Effector CD4-positive, alpha-beta T cell (primary cell): ENCODE measurements at places on chromosomes 5 and 9.

DNA sequence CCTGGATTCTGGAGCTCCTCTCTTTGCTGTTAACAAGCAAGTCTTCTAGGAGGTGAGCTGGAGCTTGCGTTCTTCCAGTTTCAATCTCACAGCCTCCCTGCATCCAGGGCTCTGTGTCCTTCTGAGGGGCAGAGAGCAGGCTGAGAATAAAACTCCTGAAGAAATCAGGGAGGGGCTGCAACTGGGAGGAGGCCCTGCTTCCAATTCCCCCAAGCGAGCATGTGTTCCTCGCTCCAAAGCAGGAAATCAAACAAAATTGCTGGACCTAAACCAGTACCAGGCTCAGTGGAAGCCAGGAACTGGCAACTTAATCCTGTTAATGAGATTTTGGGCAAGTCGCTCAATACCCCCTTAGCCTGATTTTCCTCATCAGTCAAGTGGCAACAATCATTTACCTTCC lies 181.8 kb downstream of the ASTN2 start:
- no peak for DNase-seq

DNA sequence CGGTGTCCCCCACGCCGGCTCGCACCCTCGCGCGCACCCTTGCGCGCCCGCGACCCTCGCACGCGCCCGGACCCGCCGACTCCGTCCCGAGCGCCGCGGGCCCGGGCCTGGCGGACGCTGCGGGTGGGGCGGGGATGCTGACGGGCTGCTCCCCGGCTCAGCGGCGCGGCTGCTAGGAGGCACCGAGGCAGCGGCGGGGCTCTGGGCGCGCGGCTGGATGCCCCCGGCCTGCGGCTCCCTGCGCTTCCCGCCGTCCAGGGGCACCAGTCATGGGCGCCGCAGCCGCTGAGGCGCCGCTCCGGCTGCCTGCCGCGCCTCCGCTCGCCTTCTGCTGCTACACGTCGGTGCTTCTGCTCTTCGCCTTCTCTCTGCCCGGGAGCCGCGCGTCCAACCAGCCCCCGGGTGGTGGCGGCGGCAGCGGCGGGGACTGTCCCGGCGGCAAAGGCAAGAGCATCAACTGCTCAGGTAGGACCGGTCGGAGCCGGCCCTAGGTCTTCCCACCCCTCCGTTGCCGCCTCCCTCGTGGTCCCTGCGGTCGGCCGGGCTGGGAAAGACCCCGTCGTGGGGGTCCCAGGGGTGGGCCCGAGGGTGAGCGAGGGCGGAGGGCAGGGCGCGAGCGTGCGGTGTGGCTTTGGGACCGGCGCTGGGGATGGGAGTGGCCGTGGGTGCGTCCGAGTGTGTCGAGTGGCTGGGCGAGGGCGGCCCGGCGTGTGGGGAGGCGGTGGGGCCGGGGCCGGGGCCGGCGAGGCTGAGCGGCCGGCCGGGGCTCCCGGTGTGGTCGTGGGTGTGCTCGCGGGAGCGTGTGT lies 530 bp downstream of the TMEFF1 start:
- no peak for DNase-seq

DNA sequence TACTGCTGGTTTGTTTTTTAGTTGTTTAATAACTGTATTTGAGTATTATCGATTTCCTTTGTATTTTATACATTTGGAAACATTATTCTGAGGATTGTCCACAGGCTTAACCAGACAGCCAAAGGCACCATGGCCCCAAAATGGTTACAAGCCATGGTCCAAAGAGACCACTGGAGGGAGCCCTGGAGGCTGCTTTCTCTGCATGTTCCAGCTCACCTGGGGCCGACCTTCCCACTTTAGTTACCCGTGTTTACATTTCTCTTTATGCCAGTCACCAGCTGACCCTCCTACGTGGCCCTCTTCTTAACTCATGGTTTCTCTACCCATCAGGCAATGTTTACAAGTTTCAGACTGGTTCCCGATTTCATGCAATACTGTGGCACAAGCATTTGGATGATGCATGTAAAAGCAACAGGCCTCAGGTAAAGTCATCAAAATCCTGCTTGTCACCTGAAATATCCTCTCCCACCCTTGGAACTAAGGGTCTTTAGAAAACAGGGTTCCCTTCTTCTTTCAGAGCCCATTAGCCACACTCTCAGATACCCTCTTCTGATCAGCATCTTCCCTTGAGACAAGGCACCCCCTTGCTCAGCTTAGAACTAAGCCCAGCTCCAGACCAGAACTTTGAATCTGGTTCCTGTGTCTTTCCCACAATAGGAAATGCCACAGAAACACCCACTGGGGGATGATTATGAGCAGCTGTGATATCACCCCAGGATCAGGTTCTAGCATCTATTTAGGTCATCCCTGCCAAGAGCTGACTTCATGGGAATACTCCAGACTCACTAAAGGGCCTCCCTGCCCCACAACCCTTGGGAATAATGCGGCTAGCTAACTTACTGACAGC lies 49.9 kb upstream of the GARNL3 start:
- DNase-seq = peak; percentile 39

- DNase-seq = no peak
These were observed 57.0 kb upstream of the GRAMD2B start for GRCh38 chr5:126366199-126366560.

DNA sequence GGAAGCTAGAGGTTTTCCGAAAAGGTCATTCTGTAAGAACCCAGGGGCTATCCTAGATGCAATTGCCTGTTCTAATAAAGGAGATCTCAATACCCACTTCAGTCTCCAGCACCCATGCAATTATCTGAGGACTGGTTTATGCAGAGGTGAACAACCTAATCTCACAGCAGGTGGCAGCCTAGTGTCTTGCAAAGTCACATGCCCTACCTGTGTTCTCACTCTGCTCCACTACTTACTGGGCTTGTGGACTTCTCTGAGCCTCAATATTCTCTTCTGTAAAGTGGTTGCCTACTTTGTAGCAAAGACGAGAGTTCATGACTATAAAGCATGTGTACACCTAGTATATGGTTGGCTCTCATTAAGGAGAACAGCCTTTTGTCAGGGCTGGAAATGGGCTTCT lies 21.0 kb upstream of the ALDH1B1 start:
- no peak for DNase-seq
